ENCODE measurements at places on chromosomes 3 and 15.

GRCh38 chr3:124780761-124781475 lies 50.7 kb downstream of the UMPS start:
- no peak for DNase-seq

GRCh38 chr15:63514531-63514943 lies 10.1 kb downstream of the USP3 start:
- no peak for DNase-seq

DNA sequence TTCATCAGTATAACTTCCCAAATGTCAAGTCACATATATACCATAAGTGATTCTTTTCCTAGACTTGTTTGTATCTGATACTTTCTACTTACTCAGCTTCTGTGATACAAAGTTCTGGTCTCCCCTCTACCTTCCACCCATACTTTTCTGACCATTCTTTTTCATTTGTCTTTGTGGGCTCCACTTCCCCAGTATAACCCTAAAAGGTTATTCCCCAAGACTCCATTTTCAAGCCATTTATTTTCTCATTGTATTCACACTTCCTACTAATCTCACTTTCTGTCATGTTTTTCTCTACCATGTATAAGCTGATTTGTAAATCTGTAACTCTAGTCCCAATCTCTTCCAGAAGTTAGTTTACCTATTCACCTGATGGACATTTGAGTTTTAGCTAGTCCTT lies 34.0 kb downstream of the IQCB1 start:
- DNase-seq = no peak

DNA sequence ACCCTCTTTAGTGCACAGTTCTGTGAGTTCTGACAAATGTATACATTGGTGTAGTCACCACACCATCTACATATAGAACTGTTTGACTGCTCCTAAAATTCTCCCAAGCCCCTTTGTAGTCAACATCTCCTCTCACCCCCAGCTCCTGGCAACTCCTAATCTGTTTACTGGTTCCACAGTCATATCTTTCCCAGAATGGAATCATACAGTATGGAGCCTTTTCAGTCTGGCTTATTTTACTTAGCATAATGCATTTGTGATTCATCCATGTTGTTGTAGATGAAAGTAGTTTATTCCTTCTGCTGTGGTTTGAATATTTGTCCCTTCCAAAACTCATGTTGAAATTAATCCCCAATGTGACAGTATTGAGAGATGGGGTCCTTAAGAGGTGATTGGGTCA lies 41.6 kb upstream of the CCDC174 start:
- no peak for DNase-seq

- DNase-seq = no peak
Measured at GRCh38 chr3:12944849-12945248, 103.5 kb upstream of the RPL32 start.

DNA sequence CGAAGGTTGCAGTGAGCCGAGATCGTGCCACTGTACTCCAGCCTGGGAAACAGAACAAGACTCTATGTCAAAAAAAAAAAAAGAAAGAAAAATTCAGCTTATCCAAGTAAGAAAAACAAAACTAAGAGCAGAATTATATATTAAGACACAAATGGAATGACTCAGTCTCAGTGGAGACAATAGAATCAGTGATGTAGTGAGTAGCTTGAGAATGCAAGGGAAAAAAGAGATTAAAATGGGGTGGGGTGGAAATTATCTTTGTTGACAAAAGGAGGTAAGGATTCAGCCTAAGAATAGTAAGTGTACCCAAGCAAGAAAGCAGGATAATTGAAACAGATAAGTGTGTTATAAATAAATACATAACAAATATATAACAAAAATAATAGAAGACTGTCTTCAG lies 70.7 kb downstream of the BLM start:
- DNase-seq = no peak

DNA sequence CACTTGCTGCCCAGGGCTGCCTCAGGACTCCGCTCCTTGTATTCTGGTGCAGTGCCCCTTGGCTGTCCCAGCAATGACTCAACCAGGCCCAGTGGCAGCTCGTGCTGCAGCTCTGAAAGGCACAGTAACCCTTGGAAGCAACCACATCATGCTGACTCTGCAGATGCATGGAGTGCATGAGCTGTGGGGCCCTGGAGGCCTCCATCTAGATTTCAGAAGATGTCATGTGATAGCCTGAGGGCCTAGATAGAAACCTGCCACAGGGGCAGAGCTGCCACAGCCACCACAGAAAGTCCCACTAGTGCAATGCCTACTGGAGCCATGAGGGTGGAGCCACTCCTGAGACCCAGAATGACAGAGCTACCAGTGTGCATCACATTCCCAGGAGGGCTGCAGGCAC lies 117.1 kb upstream of the SMAD3 start:
- DNase-seq = no peak

DNA sequence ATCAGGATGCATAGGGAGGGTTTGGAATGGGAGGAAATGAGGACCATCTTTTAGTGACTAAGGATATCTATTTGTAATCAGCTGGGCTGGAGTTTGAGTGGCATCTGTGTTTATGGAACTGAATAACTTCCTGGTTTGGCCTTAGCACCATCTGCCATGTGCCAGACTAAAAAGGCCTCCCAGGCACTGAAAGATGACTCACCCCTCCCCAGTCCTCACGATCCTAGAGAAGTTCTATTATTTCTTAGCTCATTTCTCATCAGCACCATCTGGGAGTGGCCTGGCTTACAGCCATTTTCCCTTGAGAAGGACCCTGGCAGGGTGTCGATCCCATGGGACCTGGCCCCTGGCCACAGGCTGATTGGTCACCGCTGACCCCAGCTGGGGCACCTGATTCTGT lies 23.9 kb upstream of the CTXND1 start:
- no peak for DNase-seq

- DNase-seq = no peak
Measured at GRCh38 chr3:172096881-172097420, 57.6 kb downstream of the FNDC3B start.

GRCh38 chr15:27529399-27529798 lies 558.4 kb downstream of the GABRG3 start:
- DNase-seq = no peak

DNA sequence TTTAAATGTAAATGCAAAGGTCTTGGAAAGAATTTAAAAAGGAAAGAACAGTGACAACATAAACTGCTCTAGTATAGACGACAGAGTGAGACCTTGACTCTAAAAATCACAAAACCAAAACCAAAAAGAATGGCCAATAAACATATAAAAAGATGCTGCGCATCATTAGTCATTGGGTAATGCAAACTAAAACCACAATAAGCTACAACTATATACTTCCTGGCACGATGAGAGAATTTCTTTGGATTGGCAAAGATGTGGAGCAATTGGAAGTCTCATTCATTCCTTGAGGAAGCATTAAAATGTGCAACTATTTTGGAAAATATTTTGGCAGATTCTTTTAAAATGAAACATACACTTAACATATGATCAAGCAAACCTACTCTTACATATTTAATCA lies 98.7 kb upstream of the ZPLD1 start:
- DNase-seq = no peak

GRCh38 chr3:150083655-150084042 lies 113.0 kb upstream of the PFN2 start:
- DNase-seq = no peak

- DNase-seq = no peak
Measured at GRCh38 chr15:98418122-98418521, 230.2 kb upstream of the IGF1R start.

DNA sequence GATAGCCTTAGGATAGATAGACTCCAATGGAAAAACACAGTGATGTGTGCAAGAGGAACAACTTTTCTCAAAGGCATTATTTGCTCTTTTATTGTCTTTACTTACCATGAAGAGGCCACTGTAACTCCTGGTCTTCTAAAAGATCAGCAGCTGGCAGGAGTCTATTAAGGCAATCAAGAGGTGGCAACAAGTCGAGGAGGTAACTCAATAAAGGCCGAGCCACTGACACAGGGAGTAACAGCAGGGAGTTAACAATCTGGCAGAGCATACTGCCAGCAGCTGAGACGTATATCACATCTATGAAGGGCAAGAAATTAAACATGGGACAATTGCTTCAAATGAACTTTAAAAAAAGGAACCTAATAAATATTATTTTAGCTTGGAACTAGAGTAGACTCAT lies 106.2 kb downstream of the HERC1 start:
- no peak for DNase-seq

DNA sequence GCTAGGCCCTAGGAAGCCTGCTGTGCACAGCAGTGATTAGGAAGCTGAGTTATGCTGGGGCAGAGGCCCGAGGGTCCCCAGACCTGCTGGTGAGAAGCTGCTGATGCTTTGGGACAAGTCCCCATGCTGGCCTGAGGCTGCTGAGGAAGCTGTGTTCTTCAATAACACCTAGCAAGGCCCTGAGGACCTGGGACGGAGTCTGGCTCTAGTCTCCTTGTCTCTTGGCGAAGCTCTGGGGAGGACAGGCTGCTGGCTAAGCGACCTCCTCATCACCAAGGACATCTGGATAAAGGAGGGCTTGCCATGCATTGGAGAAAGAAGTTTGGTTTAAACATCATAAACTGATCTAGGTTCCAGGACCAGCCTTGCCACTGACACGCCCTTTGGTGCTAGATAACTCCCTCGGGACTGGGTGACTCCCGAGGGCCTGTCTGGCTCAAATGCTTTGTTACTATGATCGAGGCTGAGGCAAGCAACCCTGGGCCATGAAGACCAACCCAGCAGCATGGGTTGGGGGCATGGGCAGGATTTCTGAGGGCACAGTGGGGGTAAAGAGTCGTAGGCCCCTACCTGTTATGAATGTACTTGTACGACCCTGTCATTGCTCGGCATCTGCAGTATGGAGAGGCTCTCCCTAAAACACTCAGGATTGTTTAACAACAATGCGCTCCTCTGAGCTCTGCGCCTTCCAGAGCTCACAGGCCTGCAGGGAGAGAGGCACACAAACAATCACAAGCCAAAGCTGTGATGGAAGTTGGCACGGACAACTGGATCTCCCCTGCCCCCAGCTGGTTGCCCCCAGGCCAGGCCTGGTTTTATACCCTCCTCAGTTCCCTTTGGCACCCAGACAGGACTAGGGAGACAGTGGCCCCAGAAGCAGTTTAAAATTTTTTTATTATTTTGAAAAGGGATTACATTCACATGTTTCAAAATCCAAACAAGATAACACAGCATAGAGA lies 64.4 kb downstream of the LINGO1 start:
- DNase-seq = no peak

DNA sequence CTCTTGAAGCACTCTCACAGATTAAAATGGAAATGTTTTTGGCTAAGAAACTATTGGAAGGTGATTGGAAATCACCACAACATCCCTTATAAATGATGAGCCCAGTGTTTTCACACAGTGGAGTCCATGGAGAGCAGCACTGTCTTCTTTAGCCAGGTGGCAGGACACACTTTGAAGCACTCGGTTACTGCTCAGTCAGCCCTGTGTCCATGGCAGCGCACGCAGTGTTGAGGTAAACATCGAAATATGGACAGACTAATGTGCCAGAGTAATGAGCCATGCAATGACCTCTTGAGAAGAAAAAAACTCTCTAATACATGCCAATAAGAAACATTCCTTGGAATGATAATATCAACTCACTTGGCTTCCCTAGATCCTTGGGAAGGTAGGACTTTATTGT lies 66.6 kb downstream of the TGFBR2 start:
- no peak for DNase-seq

DNA sequence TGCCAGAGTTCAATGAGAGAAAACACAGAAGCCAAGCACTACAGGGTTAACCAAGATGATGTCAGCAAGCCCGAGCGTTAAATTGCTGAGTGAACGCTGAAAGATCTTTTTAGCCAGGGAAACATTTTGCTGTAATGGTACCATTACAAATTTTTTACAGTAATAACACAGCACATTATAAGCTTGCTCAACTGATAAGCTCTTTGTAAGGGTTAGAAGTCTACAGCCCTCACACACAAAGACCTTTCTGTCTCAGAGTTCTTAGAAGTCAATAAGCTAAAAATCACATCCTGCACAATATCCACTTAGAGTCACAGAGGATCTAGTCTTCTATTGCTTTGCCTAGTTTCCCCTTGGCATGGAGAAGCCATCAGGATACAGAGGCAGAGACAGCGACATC lies 29.9 kb downstream of the CHSY1 start:
- DNase-seq = no peak

DNA sequence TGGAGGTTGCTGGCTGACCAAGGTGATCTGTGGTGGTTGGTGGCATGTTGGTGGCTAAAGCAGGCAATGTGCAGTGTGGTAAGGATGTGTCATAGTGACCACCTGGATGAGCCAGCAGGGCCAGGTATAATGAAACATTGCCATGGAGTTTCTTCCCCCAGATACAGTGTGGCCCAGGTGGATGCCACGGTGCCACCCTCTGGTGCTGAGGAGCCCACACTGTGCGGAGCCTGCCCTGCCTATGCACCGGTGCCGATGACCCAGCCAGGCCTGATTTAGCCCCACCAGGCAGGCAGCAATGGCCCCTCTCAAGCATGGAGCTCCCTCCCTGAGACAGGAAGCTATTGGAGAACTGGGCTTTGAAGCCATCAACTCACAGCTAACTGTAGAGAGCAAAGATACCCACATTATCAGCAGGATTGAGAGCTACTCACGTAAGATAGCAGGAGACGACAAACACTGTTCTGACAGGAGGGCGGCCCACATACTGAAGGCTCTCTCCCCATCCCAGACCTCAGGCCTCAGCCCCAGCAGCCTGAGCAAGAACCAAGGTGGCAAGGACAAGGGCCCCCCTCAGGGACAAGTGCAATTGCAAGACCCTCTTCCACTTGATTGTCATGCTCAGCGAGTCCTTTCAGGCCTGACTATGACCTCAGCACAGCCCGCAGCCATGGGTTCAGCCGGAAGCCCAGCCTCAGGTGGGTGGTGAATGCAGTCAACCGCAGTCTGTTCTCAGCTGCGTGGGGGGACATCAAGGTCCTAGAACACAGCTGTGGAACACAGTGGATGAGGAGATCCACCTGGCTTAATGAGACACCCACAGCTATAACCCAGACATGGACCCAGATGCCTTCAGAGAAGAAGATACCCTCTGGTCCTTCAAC lies 82.8 kb upstream of the CDV3 start:
- DNase-seq = no peak

Measured in effector CD4-positive, alpha-beta T cell (primary cell).